ENCODE measurements at places on chromosomes 16 and 17.

DNA sequence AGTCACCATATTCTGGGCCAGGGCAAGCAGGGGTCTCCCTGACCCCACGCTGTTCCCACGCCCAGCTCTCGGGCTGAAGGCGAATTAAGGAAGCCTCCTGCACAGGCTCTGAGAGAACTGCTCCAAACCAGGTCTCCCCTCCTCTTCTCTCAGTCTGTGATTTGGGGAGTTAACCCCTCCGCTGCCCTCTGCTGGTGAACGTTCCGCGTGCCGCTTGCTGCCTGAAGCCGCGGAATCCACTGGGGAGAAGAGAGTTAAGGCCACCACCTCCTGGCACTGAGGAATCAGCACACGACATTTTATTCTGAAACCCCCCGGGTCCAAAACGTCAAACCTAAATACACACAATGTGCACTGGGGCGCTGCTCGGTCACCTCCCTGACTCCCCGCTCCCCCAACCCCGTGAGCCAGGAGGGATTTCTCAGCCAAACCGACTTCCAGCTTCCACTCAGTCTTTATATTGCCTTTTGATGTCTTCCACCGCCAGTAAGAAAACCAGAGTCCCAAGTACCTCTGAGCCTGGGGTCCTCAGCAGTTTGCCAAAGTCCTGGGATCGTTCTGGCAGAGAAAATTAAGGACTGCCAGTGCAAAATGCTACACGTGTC is 54.4 kb upstream of the RCVRN start:
- DNase-seq = no peak

- DNase-seq = no peak
These were observed 130.0 kb downstream of the CYB561 start for GRCh38 chr17:63316100-63316499.

DNA sequence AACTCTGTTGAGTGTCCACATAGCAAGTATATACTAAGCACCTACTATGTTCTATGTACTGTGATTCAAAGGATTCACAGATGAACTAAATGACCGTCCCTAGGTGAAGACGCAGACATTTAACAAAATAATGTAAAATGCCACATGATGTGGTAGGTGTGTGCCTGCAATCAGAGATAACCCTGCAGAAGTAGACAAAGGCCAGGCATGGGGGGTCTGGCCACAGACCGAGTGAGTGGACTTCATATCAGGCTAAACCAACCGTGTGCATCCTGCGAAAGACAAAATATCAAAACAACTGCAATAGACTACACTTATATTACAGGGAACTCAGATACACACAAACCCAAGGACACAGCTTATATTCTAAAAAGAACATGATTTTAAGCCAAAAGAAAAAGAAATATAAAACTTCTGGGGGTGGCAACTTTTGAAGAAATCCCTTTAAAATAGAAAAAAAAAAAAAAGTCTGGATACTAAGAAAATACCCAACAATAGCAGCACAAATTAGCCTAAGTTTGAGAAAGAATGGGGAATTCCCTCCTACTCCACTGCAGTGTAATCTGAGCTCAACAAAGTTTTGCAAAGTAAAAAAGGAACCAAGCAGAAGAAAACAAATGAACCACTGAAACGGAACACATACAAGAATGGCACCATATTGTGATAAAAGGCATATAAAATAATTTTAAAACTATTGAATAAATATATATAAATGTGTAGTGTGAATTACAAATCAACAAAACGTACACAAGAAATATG is 12.3 kb downstream of the HSDL1 start:
- DNase-seq = no peak

- DNase-seq = peak; percentile 22
These were observed 19.7 kb upstream of the LRRC37A3 start for GRCh38 chr17:64938925-64939474.

DNA sequence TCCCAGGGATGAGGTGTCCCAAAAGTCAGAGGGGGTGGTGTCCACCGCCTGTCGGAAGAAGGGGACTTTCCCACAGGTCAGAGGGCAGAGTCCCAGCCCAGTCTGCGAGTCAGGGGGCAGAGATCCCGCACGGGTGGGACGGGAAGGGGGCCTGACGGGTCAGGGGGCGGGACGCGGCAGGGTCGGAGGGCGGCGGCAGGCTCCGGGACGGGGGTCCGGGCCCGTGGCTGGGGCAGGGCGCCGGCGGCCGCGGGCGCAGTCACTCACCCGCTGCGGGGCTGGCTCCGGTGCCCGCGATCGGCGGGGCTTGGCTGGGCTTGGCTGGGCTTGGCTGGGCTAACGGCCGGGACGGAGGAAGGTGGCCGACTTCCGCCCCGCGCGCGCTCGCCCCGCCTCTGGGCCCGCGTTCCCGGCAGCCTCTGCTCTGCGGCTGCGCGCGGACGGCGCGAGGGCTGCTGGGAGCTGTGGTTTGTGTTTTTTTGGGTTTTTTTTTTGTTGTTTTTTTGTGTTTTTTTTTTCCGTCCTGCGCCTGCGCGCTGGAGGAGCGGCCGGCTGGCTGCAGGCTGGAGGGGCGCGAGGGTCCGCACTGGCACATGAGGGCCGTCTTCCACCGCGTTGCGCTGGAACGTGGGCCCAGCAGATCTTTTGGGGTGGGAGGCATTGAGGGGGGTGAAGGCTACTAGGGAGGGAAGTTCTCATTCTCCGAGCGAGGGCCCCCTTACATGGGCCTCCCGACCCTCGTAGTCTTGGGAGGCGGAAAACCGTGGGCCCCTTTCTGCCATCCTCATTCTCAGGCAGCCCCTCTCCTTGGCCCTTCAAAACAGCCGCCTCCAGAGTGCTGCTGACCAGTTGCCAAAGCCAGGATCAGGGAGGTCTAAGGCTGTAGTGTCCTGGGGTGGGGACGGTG is at the start of gene CANT1:
Gene CANT1, minus strand, starts transcription at position 368 of the 907 bp plus-strand sequence. CDS start 12,142 bp downstream, outside the sequence.
- DNase-seq = peak; percentile 80

GRCh38 chr17:74671031-74671771 is 41.5 kb downstream of the CD300LF start:
- DNase-seq = peak; percentile 29

GRCh38 chr17:53630115-53630514 is 192.6 kb upstream of the KIF2B start:
- DNase-seq = no peak

DNA sequence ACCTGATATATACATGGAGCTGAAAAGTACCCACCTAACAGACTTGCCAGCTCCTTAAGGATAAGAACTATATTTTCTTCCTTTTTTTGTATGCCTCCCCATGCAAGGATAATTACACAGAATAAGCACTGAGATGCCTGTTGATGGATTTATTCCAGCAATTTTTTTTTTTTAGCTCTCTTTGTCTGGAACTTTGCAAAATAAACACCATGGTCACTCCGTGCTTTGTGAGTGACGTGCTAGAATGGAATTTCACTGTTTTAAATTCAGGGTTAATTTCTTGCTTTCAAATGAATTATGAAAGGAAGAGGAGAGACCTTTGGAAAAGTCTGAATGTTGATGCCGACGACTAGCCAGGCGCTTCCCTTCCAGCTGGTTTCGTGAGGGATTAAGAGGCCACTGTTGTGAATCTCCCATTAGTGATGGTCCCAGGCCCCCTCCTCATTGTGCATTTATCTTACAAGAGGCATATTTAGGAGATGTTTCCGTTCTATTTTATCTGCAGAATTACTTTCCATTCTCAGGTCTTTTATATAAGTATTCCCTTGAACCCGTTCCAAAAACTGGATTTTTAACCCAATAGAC is 529.1 kb downstream of the WWOX start:
- no peak for DNase-seq

- no peak for DNase-seq
These were observed 19.5 kb downstream of the PCTP start for GRCh38 chr17:55770196-55770870.

DNA sequence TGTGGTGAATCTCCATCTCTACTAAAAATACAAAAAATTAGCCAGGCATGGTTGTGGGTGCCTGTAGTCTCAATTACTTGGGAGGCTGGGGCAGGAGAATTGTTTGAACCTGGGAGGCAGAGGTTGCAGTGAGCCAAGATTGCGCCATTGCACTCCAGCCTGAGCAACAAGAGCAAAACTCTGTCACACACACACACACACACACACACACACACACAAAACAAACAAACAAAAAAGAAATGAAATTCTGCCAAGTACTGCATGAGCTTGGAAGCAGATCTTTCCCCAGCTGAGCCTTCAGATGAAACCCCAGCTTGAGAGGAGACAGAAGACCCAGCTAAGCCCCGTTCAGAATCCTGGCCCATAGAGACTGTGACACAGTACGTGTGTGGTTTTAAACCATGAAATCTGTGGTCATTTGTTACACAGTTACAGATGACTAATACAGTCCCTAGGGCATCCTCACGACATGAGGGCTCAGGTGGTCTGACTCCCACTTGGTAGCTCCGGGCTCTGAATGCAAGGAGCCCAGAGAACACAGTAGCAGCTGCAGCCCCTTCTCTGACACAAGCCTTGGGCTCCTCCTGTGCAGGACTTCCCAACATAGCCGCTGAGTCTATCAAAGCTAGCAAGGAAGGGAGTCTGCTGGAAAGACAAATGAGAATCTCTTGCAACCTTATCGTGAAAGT is 132.8 kb downstream of the SEC14L1 start:
- no peak for DNase-seq

- no peak for DNase-seq
These were observed 23.2 kb downstream of the GSE1 start for GRCh38 chr16:85636234-85636812.

- no peak for DNase-seq
These were observed 62.2 kb downstream of the UTP18 start for GRCh38 chr17:51322390-51323029.

GRCh38 chr17:80919331-80920311 is 72.0 kb upstream of the CHMP6 start:
- no peak for DNase-seq

- no peak for DNase-seq
These were observed 375 bp downstream of the STUB1 start for GRCh38 chr16:680625-680945.

- no peak for DNase-seq
These were observed 12.9 kb downstream of the ZNRF1 start for GRCh38 chr16:75011634-75012307.

DNA sequence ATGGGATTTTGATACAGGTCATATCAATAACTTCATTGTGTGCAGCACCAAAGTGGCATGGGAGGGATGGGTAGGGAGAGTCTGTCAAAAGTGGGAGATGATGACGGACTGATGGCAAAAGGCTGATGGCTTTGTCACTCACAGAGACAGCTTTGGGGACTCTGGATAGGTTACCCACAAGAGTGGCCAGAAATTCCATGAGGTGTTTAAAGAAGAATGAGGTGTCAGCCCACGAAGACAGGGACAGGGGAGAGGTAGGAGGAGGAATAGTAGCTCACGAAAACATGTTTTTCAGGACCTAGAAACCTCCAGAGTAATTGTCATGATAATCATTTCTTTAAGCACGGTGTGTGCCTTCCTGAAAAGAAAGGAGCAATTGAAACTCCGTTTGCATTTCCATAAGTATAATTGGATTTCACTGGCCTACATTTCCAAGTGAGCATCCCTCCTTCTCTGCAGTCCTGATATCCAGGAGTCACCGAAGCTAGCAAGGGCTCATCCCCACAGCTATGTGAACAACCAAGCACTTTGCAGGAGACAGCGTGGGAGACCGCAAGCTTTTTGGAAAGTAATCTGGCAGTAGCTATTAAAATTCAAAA is 60.0 kb downstream of the HSD17B2 start:
- no peak for DNase-seq

All from activated CD4-positive, CD25-positive, alpha-beta regulatory T cell (primary cell).